Foreskin melanocyte (primary cell): ENCODE measurements at places on chromosomes 5 and 9.

DNA sequence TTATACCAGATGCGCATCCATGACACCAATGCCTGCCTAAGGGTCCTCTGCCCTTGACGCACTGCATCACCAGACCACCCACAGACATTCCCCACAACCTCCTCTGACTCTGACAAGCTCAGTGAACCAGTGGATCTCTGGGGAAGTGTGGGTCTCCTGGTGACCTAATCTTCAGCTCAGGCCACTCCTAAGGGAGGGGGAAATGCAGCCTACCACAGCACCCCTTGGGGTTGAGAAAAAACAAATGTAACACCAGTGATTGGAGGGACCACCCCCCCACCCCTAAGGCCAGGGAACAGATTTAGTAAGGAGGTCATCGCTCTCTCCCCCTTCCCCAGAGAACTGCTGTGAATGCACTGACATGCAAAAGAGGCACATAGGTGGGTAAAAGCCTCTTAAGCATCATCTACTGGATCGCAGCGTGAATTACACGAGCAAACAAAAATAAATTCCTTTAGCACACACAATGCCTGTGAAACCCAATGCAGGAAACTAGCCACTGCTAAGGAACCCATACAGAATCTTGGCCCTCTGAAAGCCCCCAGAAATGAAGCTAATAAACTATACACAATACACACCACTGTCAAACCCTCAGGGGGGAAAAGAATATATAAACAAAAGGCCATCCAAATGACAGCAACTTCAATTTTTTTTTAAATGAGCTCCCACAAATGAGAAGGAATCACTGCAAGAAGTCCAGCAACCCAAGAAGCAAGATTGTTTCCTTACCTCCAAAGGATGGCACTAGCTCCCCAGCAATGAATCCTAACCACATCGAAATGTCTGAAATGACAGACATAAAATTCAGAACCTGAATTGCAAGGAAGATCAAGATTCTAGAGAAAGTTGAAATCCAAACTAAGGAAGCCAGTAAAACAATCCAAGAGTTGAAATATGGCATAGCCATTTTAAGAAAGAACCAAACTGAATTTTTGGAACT, 513.7 kb upstream of the PTGER4 start:
- DNase-seq: no peak

DNA sequence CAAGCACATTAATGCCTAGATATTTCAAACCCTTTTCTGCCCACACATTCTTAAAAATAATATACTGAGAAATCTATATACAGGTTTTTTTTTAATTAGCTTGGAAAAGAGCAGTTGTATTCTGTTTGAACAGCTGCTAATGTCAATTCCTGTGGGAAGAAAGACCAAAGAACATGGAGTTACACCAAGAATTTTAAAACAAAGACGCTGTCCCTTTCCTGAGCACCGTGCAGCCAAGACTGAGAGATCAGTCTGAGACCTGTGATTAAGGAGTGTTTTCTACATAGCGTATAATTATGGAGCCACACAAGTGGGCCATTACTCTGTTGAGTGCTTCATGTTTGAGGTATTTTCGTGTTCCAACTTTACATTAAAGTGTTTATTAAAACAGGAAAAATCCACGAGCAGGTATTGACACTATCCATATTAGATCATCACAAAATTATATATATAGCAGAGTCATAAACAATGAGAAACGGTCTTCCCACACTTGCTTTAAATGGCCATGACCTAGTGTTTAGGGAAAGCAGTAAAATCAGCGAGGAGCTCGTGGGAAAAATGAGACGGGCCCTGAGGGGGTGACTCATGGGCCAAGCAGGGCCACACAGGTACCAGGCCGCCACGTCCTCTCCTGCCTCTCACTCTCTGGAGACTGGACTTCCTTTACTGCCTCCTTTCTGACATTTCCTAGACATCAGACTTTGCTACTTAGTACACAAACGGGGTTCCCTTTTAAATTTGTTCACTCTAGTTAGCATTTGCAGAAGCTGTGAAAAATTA, 153.1 kb upstream of the OTULINL start:
- DNase-seq: no peak

- DNase-seq: peak; percentile 45
Measured at GRCh38 chr9:130839132-130840111, 4.4 kb downstream of the ABL1 start.

DNA sequence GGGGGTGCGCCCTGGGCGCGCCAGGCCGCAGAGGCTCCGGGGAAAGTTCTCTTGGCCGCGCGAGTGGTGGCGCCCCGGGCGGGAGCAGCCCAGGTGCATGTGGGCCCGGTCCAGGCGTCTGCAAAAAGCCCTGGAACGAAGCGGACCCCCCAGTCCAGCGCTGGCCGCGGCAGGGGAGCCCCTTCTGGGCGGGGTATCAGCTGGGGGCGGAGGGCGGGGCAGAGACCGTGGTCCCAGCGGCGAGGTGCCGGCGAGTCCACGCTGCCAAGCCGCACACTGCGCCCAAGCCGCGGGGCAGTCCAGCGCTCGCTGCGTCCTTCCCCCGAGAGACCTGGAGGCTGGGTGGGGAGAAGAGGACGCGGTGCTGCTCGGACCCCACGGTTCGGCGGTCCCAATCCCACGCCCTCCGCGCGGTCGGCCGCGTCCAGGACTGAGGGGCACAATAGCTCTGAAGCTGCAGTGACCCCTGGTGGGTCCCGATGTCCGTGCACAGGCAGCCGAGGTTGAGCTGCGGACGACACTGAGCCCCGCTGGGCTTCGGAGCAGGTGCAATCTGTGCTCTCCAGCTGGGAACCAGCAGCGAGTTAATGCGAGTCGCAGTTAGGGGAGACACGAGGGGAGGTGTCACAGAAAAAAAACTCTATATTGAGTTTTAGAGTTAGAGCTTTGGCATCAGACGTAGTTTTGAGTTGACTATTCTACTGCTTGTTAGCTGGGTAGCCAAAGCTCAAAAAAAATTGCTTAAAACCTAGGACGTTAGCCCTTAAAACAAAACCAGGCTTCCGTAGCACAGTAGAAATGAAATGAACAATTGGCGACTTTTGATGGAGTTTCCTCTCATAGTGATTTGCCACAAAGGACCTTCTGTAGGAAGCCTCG, 1.1 kb upstream of the EPB41L4A start:
- peak; percentile 55 for DNase-seq

DNA sequence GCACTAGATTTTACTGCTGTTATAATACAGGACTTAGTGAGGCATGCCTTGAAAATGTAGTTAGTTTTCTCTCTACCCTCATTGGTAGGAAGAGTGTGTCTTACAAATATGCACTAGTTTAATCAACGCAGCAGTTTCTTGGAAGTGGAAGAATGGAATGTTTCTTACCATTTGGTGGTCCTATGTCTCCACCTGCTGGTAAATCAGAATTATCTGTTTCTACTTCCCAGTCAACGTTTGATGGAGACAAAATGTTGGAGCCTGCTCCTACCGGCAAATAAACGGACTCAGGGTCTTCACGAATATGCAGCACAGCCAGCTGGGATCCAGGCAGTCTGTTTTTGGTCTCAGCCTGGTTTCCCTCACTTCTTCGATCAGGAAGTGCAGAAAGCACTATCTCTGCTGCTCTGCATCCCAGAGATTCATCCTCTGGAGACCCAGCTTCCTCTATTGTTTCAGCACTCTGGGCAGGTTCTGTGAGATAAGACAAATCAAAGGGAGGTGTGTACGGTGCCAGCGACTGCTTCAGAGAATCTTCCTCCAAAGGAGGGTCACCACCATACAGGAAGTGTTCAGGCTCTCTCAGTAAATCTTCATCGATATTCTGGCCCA, 59.5 kb upstream of the PCA3 start:
- DNase-seq: peak; percentile 51

GRCh38 chr5:76180814-76181805, 97.9 kb downstream of the SV2C start:
- no peak for DNase-seq

DNA sequence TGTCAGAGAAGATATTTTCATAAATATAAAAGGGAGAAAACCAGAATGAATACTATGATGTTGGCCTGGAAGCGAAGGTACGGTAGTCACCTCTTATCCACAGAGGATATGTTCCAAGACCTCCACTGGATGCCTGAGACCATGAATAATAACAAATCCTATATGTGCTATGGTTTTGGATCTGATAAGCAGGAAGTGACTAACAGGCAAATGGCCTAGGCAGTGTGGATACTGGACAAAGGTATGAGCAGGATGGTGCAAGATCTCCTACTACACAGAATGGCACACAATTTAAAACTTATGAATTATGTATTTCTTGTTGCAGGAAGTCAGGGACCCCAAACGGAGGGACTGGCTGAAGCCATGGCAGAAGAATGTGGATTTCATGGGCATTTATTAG, 48.2 kb downstream of the ADAMTS12 start:
- DNase-seq: no peak

- DNase-seq: no peak
Measured at GRCh38 chr9:16082796-16083195, 530.0 kb downstream of the CCDC171 start.

GRCh38 chr5:10335711-10336470, 17.6 kb upstream of the MARCHF6 start:
- no peak for DNase-seq

DNA sequence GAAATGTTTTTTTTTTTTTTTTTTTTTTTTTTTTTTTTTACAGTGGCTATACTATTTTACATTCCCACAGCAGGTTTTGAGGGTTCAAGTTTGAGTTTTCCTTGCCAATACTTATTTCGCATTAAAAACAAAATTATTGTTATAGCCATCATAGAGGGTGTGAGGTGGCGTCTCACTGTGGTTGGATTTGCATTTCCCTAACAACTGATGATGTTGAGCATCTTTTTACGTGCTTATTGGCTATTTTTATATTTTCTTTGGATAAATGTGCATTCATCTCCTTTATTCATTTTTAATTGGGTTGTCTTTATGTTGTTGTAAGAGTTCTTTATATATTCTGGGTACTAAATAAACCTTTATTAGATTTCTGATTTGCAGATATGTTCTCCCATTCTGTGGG, 18.9 kb upstream of the UBLCP1 start:
- DNase-seq: no peak

GRCh38 chr5:120449501-120449900, 14.6 kb upstream of the PRR16 start:
- no peak for DNase-seq

DNA sequence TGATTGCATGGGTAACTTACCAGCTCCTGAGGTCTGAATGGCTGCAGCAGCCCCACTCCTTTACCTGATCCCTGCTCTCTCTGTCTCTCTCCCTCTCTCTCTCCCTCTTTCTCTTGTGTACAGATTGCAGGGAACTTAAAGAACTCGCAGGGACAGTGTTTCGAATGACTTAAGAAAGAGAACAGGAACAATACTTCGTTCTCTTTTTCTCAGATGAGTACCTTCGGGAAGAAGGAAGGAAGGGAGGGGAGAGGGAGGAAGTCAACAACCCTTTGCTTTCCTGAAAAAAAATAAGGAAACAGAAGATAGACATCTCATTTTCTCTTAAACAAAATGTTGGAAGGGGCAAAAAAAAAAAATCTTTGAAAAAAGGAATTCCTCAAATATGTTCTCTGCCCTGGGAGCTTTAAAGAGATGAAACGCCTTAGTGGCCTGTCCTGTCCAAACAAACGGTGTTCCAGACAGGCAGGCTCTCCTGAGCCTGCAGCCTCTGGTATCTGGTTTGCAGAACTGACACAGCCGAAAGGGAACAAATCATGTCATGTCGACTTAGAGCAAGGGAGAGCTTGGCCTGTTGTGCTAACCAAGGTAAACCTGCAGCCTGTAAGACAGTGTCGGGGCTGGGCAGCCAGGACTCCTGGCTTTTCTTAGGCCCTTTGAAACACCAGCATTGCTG, at the start of gene ZNF366:
Gene ZNF366 (minus strand): TSS at position 180 of the 676 bp plus-strand sequence. CDS start 45,914 bp downstream, outside the sequence.
- DNase-seq: no peak

- DNase-seq: peak; percentile 19
Measured at GRCh38 chr9:71663931-71664459, 104.3 kb downstream of the CEMIP2 start.

DNA sequence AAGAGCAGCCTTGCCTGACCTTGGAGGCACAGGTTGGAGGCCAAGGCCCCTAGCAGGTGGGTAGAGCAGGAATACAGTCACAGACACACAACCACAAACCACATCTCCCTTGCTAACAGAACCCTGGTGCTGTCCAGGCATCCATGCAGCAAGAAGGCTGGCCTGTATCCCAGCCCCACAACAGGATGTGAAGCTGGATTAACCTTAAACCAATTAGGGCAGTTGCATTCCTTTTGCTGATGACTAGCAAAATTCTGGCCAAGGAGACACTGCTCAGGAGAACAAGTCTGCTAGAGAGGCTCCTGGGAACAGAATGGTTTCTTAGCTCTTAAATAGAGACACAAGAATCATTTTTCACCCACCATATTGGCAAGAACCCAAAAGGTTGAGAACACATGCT, 97.8 kb downstream of the C5orf15 start:
- no peak for DNase-seq

DNA sequence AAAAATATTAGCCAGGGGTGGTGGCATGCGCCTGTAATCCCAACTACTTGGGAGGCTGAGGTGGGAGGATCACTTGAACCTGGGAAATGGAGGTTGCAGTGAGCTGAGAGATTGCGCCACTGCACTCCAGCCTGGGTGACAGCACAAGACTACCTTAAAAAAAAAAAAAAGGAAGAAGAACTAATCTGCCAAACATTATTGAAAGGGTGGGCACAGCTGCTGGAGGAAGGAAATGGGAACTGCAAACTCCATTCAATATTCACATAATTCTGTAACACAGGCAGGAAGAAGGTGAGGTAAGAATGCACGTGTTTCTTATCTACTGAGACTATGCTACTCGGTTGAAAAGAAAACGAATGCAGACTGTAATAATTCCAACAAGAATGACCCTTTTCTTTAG, 121.1 kb upstream of the GNA14 start:
- DNase-seq: no peak

DNA sequence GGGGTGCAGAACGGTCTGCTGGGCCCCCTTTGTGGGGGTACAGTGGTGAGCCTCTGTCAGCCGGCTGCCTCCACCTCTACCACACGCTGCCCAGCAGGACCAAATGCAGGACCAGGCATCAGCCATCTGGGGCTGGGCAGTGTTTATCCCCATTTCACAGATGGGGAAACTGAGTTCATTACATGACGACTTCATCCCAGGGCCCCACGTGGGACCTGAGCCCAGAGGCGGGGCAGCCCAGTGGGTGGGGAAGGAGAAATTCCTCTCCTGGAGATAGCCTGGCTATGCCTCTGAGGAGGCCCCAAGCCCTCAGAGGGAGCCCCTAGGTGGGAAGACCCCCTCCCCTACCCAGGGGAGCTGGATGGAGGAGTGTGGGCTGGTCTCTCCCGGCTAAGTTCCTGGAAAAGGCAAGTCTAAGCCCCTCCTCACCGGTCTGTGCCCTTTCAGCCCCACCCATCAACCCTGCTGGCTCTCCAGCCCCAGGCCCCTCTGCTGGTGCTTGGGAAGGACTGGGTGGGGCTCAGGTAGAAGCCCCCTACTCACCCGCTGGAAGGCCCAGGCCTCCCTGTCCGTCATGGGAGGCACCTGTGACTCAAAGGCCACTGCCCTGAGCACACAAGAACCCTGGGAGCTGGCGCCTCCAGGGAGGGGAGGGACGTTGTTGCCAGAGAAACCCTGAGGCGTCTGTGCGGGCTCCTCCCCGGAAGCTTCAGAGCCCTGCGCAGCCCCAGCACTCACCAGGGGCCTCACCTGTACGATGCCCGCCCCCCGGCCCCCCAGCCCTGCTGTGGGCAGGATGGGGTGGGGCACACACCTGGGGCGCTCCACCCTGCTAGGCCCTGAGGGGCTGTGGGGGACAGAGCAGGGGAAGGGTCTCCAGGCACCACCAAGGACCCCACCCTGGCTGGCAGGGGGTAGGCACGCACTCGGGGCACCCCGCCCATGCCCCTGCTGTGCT, 7.4 kb upstream of the CCDC187 start:
- no peak for DNase-seq

- no peak for DNase-seq
Measured at GRCh38 chr9:74951107-74951720, 1.5 kb downstream of the C9orf40 start.
